ENCODE measurements at places on chromosomes 1 and 21.
A peak's percentile ranks its signal among the peaks of the same experiment; 100 is the strongest.

GRCh38 chr1:197987294-197987693, 70.1 kb downstream of the LHX9 start:
- DNase-seq, result no peak

DNA sequence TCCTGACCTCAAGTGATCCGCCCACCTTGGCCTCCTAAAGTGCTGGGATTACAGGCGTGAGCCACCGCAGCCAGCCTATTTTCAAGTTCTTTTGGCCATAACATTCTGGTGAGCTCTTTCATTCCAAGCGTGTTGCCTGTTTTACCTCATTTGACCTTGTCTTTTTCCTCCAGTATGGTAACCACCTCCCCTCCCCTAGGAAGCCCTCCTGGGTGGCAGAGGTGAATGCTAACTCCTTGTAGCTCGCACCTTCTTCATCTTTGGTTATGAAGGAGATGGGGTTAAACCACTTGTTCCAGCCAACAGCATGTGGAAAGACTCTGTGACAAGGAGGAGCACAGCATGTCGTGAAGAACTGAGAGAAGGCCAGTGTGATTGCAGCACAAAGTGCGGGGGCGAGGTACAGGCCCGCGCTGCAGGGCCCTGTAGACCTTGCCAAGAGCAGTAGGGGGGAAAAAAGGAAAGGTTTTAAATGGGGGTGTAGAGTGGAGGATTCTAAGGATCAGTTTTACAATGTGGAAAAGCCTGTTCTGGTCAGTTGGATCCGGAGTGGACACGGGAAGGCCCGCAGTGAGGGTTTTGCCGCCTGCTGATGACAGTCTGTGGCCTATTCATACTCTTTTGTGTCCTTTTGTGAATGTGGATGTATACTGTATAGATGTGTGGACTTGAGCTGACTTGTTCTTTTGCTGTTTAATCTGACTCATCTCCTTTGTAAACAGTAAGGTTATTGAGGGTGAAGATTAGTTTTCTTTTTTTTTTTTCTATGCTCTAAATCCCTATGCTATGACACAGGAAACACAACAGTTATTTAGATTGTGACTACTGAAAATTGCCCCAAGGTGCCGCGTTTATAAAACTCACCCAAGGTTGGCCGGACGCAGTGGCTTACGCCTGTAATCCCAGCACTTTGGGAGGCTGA, 7.5 kb upstream of the ZNF436 start:
- no peak for DNase-seq

DNA sequence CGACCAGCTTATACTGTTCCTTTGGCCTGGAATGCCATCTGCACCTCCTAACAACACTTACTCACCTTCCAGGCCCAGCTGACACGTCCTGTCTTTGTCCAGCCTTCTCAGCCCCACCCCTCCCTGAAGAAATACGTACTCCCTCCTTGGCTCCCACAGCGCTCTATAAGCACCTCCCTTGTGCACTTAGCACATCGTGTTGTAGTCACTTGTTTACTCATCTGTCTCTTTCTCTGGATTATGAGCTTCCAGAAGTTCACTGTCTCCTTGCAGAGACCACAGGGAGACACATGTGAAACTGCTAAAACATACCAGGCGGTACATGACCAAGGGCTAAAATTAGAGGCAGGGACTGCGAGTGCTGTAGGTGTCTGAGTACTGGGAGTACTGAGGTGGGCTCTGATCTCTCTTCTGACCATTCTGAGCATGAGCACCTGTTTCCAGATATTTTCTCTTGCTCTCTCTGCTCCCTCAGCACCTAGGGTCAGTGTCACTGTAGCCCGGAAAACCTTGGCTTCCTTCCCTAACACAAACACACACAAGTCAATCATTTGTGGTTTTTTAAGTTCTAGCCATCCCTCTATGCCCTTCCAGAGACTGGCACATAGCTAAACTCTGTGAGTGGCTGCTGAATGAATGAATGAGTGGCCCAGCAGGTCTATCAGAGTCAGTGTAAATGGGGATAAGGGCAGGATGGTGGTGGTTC, 5.1 kb downstream of the DCST1 start:
- no peak for DNase-seq

DNA sequence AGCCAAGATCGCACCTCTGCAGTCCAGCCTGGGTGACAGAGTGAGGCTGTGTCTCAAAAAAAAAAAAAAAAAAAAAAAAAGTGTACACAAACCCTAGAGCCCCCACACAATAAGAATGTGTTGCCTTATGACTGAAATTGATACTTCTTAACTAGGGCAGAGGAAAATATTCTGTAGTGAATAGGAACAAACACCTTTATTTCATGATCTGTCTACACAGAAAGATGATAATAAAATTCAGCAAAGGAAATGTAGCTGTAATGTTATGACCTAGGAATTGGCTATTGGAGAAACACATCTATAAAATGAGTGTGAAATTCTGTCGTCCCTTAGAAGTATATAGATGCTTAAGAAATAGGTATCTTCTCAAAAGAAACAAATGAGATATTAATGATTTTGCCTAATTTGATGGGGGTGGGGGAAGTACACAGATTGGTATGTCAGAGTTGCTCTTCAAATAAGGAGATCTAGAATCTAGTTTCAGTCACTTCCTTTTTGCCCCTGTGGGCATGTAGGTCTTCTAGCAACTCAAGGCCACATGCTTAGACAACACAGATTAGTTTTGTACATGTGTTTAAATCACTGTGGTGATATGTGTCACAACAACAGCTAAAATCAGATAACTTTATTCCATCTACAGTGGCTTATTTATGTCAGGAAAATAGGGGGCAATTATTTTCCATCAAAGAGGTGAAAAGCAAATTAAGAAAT, 10.7 kb upstream of the GPR25 start:
- DNase-seq, result no peak

- DNase-seq, result no peak
Observed at GRCh38 chr1:176577646-176578197, 114.7 kb downstream of the PAPPA2 start.

- no peak for DNase-seq
Observed at GRCh38 chr1:242178924-242179708, 180.2 kb upstream of the MAP1LC3C start.

DNA sequence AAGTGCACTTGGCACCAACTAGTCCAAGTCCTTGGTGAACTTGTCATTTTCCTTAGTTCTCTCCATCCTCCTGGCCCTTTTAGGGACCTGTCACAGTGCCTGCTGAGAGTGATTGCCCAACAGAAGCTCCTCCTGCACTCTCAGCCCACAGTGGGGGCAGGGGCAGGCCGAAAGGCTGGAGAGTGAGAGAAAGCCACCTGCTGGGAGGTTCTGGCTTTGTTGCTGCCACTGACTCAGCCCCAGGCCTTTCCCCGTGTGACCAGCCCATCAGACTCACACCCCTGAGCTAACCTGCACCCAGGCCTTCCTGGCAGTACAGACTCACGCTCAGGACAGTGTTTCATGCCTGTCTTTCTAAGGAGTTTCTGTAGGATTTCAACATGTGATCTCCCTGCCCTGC, 17.1 kb upstream of the PROK1 start:
- DNase-seq, result no peak

GRCh38 chr1:94925561-94926125, 1.3 kb downstream of the CNN3 start:
- peak; percentile 71 for DNase-seq

GRCh38 chr1:113887402-113888175, at the start of gene BCL2L15:
Gene BCL2L15, minus strand, starts transcription at chr1:113887581. Its CDS starts 206 bp downstream, at chr1:113887375.
- DNase-seq, result no peak

- DNase-seq, result no peak
Observed at GRCh38 chr1:3396411-3396810, 58.1 kb upstream of the ARHGEF16 start.

DNA sequence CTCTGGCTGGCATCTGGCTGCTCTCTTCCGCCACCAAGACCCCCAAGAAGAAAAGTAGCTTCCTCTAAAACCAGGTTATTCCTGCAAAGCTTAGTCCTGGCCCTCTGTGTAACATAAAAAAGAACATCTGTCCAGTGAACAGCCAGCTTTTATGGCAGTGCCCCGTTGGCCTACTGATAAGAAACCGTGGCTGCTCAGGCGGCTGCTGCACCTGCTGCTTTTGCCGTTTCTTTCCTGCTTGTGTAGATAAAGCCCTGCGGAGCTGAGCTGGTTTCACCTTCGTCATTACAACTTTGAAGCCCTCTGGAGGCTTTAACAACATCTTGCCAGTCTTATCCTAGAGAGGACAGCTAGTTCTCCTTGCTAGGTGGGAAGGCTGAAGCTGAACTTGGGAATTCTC, 20.5 kb downstream of the ELAPOR1 start:
- no peak for DNase-seq

DNA sequence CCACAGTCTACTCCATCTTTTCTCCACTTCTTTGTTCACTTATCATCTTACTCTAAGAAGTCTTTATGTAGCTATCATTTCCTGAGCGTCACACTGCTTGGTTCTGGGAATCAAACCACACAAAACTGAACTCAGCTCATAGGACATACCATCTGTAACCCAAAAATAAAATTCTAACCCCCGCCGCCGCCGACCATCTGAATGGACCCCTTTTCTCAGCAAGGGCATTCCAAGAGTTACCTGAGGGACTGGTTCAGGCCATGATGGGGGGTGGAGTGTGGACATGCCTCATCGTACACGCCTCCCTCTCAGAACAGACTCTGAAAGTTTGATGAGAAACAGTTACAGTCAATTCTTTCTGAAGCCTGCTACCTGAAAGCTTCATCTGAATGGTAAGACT, 12.6 kb upstream of the CHI3L2 start:
- DNase-seq, result no peak

- peak; percentile 74 for DNase-seq
Observed at GRCh38 chr21:32372755-32373154, 20.1 kb downstream of the URB1 start.

- DNase-seq, result no peak
Observed at GRCh38 chr1:178543290-178543607, 30.3 kb downstream of the TEX35 start.

GRCh38 chr1:244615301-244615700, 37.6 kb upstream of the DESI2 start:
- DNase-seq, result peak; percentile 11

DNA sequence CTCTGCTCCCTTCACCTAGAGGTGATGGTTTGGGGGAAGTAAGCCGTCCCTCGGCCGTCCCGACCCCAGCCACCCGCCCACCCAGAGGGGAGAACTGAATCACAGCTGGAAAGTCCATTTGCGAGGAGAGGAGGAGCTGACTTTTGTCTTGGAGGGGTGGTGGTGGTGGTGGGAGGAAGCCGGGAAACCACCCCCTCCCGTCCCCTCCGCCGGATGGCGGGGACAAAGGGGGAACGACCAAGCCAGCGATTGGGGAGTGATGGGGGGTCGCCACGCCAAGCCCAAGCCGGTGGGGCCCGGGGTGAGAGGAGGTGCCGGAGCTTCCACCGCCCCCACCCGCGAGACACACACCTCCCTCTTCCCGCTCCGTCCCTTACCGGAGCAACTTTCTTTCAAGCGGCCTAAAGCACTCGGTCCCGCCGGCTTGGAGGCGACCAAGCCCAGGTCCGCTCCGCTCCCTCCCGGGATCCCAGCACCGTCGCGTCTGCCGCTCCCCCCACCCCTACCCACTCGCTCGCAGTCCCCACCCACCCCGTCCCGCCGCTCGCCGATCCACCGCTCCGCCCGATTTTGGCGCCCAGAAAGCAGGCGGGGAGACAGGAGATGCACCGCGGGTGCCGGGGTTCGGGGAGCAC, 540 bp downstream of the ARHGEF2 start:
- no peak for DNase-seq

DNA sequence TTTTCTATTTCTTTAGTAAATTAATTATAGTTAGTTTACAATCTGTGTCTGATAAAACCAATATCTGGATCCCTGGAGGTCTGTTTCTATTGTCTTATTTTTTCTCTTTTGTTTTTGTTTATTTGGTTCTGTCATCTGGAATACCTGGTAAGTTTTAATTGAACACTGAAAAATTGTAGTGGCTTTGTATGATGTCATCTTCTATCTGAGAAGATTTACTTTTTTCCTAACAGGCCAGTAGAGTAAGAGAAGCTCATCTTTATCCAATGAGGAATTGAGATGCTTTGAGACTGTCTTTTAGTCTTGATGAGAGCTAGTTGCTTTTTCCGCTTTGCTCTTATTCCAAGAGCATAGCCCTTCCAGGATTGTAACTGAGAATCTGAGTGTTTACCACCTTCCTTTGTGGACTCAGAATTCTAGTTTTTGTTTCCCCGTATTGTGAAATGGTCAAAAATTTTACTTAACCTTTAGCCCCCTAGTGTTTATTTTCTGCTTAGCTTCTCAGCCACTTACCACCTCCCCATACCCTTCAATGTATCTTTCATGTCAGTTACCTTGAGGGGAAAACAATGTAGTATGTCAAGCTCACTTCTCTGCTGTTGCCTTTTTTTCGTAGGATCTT, 25.0 kb downstream of the PTGFRN start:
- DNase-seq, result no peak

- no peak for DNase-seq
Observed at GRCh38 chr1:12573015-12573825, 44.8 kb downstream of the DHRS3 start.

- no peak for DNase-seq
Observed at GRCh38 chr1:31689854-31690253, 14.0 kb downstream of the COL16A1 start.

DNA sequence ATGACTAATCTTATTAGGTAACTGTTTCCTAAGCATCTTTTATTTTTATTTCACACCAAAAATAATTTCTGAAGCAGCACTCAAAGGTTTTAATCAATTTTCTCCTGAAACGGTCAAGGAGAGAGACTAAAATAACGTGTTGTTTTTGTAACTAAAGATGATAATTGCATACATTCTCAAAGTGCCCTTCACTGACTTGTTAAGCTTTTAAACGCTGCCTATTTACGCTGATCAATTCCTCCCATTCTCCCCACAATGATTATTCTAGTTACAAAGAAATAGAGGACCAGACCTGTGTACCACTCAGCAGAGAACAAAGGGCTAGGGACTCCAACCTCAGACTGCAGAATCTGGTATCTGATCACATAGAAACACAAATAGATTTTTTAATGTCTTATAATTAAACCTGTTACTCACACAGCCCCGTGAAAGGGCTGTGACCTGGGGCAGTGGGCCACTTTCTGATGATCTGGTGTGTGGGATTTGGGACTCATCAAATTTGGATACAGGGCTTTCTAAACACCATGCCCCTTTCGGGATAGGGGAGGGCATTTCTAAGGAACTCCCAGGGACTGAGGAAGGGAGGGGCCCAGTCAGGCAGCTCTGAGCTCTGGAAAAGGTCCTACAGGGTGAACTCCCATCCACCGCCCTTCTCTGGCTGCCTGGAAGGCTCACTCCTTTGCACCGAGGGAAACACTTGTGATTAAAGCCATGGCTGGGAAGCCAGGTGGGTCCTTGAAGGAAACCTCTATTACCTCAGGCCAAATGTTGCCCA, 65.2 kb downstream of the BCAR3 start:
- peak; percentile 67 for DNase-seq

- peak; percentile 42 for DNase-seq
Observed at GRCh38 chr21:17270229-17270628, 242.6 kb upstream of the CXADR start.
